DMS153 (cell line): ENCODE measurements at places on chromosomes 12 and 14.

GRCh38 chr12:97681612-97682504, 219.3 kb downstream of the RMST start:
- DNase-seq, result no peak

DNA sequence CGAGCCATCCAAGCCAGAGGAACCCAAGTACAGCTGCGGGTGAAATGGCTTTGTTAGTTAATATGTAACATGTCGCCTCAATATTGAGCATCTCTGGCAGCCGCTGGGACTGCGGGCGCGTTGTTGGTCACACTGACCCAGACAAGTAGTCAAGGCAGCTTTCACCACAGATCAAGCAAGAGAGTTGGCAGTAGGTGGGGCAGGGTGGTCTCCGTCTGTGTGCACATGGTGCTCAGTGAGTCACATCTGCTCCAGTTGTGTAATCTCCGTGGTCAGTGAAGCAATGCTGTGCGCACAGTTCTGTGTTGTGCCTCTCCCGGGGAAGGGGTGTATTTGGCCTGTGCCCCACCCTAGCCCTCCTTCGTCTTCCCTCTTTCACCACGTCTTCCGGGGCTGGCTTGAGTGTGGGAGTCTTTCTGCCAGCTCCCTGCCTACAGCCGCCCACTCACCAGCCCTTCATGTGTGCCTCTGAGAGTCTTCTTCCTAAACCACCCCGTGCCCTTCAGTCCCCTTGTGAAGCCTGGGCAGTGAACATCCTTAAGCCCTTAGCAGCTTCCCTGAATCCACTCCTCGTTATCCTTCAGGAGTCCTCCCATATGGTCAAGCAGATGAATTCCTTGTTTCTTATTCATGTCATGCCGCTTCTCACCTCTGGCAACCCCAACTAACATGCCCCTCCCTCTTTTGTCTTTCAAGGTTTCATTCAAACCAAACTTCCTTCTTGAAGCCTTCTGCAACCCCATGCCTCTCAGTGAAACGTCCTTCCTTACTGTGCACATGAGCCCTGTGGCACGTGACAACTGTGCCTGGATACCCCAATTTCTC, 242.1 kb downstream of the CACNA1C start:
- DNase-seq, result no peak

DNA sequence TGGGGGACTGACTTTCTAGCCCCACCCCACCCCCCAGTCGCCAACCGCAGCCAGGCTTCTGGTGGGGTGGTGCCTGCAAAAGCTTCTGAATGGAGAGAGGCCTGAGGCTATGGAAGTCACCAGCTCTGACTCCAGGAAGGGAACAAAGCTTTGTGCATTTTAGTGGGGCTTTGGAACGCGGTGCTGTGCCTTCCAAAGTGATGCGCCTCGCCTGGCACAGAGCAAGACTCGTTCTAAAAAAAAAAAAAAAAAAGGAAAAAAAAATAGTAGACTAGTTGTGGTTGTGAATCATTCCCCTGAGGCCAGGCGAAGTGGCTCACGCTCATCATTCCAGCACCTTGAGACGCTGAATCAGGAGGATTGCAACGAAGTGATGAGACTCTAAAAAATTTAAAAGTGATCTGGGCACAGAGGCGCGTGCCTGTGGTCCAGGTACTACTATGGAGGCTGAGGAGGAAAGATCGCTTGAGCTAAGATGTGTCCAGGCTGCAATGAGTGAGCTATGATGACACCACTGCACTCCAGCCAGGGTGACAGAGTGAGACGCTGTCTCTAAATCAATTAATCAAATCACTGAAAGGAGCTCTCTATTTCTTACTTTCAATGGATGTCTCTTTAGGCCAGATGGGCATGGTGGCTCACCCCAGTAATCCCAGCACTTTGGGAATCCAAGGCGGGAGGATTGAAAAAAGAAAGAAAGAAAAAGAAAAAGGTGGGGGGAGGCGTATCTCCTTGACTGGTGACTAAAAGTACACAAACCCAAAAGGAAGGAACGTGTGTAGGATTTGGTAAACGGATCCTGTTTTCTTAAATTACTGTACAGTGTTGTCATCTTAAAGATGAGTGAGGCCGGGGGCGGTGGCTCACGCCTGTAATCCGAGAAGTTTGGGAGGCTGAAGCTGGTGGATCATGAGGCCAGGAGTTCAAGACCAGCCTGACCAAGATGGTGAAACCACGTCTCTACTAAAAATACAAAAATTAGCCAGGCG, 259.6 kb upstream of the ALG10B start:
- DNase-seq, result no peak

- no peak for DNase-seq
Measured at GRCh38 chr12:58521796-58522195, 398.5 kb downstream of the LRIG3 start.

- DNase-seq, result no peak
Measured at GRCh38 chr12:46005151-46005797, 14.9 kb upstream of the SCAF11 start.

GRCh38 chr14:85334316-85334715, 195.6 kb upstream of the FLRT2 start:
- no peak for DNase-seq
